ENCODE measurements at places on chromosomes 5 and 9. TPM values are rescaled to one million over a fixed set of nuclear protein-coding genes. Genes with fewer than 3 reads are reported as not detected.

The TAS2R1 gene
- total RNA-seq: not detected

The DBH gene
- total RNA-seq: not detected

The C9 gene
- not detected for total RNA-seq

The FOXI1 gene
- total RNA-seq: not detected

The PCDHA13 gene
- total RNA-seq: under 0.01 TPM

The DPYSL3 gene
- total RNA-seq: 185 TPM
